Cardiac muscle cell (in vitro differentiated cells and primary cell): ENCODE measurements at places on chromosomes 16 and 17. TPM values are rescaled to one million over a fixed set of nuclear protein-coding genes. Genes with fewer than 3 reads are reported as not detected.

- DNase-seq: no peak
These were observed 47.5 kb upstream of the RRN3 start for GRCh38 chr16:15141586-15141985.

GRCh38 chr17:62587554-62587953 lies 39.9 kb upstream of the MRC2 start:
- DNase-seq: no peak

DNA sequence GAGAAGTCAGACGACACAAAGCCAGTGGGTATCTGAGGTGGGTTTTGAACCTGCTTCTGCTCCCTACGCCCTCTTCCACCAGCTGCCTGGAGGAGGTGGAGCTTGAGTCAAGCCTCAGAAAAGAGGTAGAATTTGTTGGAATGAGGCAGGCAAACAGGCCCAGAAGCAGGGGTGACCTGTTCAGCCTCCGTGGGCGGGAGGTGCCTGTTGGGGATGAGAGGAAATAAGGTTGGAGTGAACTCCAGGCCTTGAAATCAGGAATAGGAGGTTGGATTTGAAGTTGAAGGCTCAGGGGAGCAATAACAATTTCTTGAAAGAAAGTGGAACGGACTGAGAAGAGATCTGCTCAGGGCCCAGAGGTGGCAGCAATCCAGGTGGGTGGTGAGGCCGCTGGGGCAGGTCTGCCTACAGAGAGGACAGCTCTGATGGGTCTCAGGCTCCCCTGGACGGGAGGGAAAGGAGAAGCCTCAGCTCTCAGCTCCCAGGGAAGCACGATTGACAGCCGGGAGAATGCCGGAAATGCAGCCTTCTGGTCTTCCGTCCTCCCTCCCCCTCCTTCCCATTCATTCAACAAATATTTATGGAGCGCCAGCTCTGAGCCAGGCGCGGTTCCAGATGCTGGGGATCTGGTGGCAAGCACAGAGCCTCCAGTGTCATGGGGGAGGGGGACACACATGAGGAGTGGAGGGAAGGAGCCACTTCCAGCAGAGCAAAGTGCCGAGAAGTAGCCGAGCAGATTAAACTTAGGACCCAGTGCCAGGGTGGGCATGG lies 61.9 kb upstream of the CIBAR2 start:
- peak; percentile 35 for DNase-seq

Gene KRTAP4-9
- total RNA-seq: not detected in 2 replicates

Gene TMEM132E
- 0.18 and 0.46 TPM in 2 replicates for total RNA-seq

Gene TBC1D3K
- not detected in 2 replicates for total RNA-seq

DNA sequence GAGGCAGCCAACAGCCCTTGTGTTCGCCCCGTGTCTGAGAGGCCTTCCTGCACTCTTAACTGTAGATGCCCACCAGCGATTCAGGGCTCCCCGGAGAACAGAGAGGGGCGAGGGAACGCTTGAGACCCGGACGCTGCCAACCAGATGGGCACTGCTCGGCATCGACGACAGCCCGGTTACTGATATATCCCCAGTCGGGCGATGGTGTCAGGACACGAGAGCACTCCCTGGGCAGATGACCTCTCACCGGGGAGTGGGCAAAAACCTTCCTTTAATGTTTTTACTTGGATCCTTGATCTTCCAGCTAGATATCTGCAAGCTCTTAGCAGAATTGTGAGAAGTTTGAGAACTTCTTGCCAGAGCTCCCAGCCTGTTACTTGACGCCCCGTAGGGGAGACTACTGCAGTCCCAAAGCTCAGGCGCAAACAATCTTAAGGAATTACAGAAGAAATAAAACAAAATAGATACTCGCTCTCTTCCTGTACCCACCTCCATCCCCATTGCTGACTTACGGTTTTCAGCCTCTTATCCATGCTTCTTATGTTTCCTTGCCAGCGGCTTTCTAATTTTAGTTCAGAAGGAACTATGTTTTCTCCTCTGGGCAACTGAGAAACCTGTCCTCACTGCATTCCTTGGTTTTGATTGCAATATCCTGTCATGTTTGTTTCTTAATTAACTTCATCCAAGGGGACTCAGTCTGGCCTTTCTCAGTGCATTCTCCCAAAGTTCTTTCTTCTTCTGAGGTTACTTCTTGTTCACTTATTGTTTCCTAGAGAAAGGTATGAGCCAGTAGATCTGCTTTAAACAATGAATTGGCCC lies 845 bp downstream of the SP2 start:
- peak; percentile 36 for DNase-seq

DNA sequence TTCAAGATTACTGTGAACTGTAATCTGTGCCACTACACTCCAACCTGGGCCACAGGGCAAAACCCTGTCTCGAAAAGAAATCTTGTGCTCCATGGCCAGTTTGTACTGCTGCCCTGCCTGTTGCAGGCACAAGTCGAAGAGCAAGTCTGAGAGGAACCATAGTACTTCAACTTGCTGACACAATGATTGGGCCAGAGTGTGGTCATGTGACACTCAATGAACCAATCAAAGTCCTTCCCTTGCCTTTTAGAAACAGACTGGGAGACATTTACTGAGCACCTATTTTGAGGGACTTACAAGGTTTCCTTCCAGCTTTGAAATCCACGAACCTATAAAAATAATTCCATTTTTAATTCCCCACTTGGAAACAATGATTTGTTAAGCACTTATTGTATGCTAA lies 39.8 kb upstream of the TMC5 start:
- DNase-seq: no peak

DNA sequence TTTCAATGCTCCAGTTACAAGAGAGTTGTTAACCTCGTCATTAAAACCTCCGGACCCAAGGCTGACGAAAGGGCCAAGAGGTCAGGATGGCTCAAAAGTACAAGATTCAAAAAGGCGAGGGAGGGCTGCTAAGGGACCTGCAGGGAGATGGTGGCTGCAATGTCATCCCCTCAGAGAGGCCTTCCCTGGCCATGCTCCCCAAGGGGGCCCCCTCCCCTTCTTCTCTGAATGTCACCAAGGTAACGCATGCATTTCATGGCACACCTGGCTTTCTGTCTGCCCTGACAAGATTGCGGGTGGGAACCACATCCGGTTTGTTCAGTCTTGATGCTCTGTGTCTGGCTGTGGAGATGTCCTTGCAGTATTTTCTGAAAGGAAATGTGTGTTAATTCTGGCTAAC lies 89.9 kb downstream of the C16orf78 start:
- no peak for DNase-seq

- no peak for DNase-seq
These were observed 32.2 kb upstream of the TMEM220 start for GRCh38 chr17:10762037-10762436.
